ENCODE measurements at places on chromosomes 4 and X. TPM values are rescaled to one million over a fixed set of nuclear protein-coding genes. Genes with fewer than 3 reads are reported as not detected.
A peak's percentile ranks its signal among the peaks of the same experiment; 100 is the strongest.

DNA sequence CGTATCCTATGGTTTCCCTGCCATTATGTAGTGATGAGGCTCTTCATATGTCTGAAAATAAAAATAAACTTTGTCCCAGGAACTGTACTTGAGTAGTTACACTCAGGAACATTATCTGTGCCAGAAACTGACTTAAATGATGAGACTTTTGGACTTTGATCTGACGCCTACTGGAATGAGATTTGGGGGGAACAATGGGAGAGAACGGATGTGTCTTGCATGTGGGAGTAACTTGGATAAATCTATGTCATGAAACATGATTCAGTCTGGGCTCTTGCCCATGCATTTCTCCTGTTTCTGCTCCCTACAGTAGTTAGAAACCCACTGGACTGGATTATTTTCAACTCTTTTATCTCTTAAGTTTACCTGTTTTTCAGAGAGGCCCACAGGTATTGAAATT, 2351.4 kb downstream of the PCDH7 start:
- no peak for DNase-seq

DNA sequence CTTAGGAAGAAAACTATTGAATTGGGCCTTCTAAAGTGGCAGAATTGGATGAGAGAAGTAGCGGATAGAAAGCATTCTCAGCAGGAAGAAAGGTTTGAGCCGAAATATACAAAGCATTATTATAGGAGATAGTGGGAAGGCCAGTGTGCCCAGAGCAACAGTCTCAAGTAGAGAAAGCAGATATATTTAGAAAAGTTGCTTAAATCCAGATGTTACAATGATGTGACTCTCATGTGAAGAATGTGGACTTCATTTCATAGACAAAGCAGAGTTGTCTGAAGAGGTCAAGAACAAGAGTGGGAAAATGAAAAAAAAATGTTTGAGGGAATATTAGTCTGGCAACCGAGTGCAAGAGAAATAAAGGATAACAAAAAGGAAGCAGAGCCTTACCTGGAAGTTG, 66.9 kb downstream of the SYNPO2 start:
- DNase-seq = no peak

DNA sequence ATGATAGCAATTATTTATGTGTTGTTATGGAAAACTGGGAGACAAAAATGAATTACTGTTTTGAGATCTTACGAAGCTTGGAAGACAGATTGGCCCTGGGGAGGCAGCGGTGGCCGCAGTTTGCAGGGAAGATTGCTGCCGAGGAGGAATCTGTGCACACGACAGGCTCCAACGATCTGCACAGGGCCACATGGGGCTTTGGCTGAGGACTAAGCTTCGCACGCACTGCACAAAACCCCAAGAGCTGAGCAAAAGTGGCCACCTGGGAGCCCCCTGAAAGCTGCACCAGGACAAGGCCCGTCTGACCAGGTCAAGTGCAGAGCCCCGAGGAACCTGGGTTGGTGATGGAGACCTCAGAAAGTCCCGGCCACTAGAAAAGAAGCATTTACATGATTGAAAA, 5.2 kb upstream of the PDE6B start:
- no peak for DNase-seq

GRCh38 chr4:23413631-23414030, 476.2 kb downstream of the PPARGC1A start:
- no peak for DNase-seq

DNA sequence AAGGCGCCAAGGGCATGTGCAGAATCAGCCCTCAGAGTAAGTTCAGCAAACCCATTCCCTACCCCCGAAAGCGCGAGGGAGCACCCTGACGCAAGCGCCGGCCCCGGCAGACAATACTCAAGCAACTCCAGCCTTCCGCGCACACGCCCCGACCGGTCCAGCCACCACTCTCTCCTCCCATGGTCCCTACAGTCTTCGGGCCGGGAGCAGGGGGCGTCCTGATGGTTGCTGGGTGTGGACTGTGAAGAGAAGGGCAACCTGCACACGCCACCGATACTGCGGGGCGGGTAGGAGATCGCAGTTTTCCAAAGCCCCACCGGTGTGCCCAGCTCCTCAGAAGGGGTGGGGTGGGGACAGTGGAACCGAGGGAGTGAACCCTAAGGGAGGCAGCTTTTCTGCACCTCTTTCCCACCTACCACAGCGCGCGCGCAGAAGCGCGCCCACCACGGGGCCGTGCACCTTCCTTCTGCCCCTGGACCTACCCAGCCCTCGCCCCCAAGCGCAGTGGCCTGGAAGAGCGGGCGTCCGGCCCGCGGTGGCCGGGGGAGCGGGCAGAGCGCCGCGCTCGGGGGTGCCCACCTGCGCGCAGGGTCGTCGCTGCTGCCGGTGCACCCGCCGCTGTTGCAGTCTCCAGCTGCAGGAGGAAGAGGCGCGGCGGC, 650.2 kb upstream of the DIPK2B start:
- peak; percentile 37 for DNase-seq

DNA sequence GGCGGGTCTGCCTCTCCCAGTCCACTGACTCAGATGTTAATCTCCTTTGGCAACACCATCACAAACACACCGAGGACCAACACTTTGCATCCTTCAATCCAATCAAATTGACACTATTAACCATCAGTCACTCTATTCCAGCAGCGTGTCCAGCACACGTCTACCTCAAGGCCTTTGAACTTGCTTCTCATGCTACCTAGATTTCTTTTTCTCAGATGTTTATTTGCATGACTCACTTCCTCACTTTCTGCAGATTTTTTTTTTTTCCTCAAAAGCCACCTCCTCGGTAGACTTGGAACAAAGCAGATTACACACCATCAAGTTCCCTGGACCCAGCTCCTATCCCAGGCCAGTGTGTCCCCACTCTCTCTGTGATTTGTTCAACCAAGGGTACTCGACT, 49.5 kb downstream of the SUPT20HL2 start:
- DNase-seq = no peak

GRCh38 chr4:98151145-98151924, 8.1 kb upstream of the STPG2 start:
- DNase-seq = no peak

DNA sequence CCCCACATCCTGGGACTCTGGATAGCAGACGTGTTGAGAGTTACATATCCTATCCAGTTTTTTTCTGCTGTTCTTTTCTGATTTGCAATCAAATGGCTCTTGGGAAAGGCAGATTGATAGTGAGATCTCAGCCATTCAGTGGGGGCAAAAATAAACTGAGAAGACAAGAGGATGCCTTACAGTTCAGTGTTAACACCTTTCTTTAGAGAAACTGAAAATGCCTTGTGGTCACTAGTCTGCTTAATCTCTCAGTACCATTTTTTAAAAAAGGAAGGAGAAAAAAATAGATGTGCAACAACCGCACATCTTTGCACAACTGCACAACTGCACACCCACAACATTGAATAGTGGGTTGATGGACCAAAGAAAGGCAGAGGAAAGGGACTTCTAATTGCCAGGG, 109.3 kb downstream of the ARHGEF9 start:
- no peak for DNase-seq

DNA sequence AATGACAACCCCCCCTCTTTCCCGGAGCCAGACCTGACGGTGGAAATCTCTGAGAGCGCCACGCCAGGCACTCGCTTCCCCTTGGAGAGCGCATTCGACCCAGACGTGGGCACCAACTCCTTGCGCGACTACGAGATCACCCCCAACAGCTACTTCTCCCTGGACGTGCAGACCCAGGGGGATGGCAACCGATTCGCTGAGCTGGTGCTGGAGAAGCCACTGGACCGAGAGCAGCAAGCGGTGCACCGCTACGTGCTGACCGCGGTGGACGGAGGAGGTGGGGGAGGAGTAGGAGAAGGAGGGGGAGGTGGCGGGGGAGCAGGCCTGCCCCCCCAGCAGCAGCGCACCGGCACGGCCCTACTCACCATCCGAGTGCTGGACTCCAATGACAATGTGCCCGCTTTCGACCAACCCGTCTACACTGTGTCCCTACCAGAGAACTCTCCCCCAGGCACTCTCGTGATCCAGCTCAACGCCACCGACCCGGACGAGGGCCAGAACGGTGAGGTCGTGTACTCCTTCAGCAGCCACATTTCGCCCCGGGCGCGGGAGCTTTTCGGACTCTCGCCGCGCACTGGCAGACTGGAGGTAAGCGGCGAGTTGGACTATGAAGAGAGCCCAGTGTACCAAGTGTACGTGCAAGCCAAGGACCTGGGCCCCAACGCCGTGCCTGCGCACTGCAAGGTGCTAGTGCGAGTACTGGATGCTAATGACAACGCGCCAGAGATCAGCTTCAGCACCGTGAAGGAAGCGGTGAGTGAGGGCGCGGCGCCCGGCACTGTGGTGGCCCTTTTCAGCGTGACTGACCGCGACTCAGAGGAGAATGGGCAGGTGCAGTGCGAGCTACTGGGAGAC, 1.6 kb downstream of the PCDH10 start:
- peak; percentile 24 for DNase-seq

DNA sequence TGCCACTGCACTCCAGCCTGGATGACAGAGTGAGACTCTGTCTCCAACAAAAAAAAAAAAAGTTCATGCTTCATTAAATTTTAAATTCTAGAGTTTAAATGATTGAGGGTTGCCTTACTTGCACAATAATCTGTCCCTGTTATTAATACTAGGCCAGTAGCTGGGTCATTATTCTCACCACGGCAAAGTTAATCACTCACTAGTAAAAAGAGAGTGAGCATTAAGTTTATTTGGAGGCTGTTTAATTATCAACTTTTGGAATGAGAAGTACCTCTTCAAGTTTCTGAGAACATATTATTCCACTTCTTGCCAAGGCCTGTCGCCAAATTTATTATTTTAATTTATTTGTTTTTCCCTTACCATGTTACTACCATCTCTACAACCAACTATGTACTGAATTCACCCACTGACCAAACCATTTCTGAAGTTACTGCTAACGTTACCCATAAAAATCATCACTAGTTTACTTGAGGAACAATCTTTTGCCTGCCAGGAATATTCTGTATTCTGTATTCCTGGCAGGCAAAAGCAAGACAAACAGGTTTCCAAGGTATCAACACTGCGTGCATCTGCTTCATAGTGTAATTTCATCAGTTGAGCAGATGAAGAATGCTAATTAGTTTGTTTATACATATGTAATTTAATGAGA, 26.5 kb downstream of the GUCY1A1 start:
- peak; percentile 62 for DNase-seq

DNA sequence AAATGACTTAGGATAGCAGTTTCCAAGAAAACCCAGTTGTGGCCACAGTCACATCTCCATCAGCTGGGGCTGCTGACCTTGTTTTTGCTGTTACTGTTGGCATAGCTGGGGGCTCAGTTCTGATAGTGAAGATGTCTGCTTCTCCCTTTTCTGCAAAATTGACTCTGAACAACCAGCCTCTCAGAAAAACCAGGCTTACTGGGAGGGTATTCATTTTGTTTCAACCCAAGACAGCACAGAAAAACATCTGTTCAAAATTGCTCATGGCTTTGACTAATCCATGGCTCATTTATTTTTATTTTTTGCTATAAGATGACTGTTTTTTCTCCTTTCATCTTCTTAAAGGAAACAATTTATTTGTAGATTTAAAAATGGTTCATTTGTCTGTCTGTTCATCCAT, 53.1 kb downstream of the RASL11B start:
- no peak for DNase-seq

- DNase-seq = no peak
Measured at GRCh38 chr4:170705907-170706306, 616.2 kb upstream of the AADAT start.

DNA sequence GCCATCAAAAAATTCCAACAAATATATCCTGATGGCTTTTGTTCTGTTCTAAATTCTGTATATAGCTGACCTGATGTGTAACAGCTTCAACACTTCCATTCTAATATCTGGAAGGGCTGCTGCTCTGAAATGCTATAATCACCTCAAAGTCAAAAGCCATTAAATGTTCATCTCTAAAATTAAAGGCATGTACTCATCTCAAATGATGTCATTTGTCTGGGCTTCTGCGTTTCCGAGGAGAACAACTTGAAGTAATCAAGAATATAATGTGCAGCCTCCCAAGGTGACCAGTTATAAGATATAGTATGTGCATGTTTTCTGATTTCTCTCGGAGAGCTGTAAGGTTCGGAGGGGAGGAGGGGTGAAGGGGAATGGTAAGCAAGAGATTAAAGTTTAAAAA, 237.6 kb downstream of the SCFD2 start:
- peak; percentile 48 for DNase-seq

DNA sequence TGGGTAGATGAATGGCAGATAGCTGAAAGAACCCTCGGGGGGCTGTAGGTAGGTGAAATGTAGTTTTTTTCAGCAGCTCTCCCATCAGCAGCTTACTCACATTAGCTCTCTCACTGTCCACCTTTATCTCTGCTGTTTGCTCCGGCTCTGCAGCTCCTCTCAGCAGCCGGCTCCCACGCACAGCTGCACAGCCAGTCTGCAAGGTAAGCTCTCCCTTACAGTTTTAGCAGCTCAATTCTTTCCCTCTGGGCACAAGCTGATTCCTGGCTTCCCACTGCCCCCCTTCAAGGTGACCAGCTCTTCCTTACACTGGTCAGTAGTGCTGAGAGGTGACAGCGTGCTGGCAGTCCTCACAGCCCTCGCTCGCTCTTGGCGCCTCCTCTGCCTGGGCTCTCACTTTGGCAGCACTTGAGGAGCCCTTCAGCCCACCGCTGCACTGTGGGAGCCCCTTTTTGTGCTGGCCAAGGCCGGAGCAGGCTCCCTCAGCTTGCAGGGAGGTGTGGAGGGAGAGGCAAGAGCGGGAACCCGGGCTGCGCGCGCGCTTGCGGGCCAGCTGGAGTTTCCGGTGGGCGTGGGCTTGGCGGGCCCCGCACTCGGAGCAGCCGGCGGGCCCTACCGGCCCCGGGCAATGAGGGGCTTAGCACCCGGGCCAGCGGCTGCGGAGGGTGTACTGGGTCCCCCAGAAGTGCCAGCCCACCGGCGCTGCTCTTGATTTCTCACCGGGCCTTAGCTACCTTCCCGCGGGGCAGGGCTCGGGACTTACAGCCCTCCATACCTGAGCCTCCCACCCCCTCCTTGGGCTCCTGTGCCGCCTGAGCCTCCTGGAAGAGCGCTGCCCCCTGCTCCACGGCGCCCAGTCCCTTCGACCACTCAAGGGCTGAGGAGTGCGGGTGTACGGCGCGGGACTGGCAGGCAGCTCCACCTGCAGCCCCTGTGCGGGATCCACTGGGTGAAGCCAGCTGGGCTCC, 393.6 kb downstream of the CENPC start:
- no peak for DNase-seq

GRCh38 chr4:99179626-99180025, 35.5 kb upstream of the ADH4 start:
- DNase-seq = no peak

GRCh38 chr4:154478128-154478527, 13.5 kb downstream of the DCHS2 start:
- no peak for DNase-seq

DNA sequence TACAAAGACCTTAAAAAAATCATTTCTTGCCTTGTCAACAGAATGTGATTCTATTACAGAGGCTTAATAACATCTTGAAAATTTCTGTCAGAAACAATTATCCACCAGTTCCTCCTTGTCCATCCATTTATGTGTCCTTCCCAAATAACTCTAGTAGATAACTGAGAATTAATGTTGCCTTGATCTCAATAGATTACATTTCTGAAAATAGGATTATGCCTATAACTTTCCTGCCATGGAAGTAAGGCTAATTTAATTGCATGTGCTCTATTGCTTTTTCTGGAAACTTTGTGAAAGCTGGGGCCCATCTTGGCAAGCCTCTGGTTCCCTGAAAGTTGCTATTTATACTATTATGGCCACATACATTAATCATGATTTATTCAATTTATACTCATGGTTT, 76.2 kb upstream of the UNC5C start:
- DNase-seq = peak; percentile 41

- no peak for DNase-seq
Measured at GRCh38 chrX:69131886-69132285, 33.4 kb downstream of the PJA1 start.

The GPC4 gene
- 60.4 TPM for total RNA-seq

The RAB41 gene
- not detected for total RNA-seq

The C4orf46 gene
- total RNA-seq = 3.5 TPM

The CTAG1B gene
- not detected for total RNA-seq

The VEGFC gene
- total RNA-seq = 22.5 TPM

The FAM9C gene
- 0.09 TPM for total RNA-seq

The ZNF330 gene
- total RNA-seq = 55.8 TPM

All from lung (tissue), 17 donors.